ENCODE measurements at places on chromosomes 6 and 20.

DNA sequence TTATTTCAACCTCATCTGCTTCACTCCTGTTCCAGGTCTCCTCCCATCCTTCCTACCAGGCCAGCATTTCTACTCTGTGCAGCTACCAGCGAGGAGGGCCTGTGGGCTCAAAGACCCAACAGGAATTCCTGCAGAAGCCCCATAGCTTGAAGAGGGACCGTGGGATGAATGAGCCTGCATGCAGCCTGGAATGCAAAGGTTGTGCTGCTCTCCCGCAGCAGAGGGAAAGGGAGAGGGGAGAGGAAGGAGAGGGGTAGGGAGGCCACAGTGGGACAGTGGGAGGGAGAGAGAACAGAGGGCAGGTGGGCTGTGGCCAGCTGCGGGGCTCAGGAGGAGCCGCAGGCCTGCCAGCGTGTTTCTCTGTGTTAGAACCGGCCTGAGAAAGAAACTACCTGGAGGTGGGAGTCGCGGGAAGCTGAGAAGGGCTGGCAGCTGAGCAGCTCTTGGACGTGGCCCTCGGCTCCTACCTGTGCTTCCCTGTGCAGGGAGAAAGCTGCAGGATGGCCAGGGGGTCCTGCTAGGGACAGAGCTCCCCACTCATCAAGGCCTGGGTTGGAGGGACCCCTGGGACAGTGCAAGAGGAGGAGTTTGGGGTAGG, 66.1 kb upstream of the MLN start:
- DNase-seq = no peak

DNA sequence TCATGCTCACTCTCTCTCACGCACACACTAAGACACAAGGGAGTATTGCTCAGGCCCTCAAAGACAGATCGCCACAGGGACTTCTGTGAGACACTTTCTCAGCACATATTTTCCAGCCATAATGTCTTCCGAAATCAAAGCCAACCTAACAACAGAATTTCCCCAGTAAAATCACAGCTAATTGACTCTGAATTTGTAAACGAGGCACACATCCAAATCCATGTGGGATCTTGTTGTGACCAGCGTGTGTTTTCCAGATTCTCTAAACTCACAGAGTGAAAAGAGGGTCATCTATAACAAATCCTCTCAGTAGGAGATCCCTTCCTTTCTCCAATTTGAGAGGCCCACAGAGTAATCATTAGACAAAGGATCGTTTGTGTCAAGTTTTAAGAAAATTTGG, 280.4 kb downstream of the PACRG start:
- no peak for DNase-seq

- DNase-seq = no peak
These were observed 34.2 kb downstream of the JARID2 start for GRCh38 chr6:15280028-15280427.

DNA sequence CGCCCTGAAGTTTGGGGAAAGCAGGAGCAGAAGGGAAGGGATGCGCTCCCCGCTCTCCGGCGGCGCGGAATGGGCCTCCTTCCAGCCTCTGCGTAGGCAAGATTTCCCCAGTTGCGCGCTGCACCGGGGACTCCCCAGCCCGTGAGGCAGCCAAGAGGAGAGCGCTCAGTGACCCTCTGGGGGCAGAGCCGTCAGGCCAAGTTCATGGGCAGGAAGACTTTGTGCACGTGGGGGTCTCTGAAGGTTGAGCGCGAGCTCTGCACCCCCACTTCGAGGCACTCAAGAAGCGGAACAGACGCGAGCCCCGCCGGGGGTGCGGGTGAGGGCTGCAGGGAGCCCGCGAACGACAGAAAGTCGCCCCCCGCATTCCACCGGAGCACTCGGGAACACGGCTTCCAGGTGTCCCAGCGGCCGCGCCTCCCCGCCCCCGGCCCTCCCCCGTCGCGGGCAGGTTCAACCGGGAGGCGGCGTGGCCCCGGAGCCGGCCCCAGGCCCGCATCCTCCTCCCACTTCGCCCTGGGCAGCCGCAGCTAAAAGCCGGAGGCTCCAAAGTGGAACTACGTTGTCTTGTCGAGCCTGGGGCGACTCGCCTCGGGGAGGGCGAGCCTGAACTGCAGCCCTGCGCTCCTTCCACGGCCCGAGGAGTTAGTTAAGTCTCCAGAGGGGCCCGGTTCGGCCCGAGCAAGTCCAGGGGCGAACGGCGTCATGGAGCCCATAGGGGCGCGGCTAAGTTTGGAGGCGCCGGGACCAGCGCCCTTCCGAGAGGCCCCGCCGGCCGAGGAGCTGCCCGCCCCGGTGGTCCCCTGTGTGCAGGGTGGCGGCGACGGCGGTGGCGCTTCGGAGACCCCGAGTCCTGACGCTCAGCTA, at the start of gene PPP1R3G:
PPP1R3G (plus strand) TSS at position 561 of the 867 bp plus-strand sequence; CDS start at position 706, 145 bp downstream.
- DNase-seq = no peak

DNA sequence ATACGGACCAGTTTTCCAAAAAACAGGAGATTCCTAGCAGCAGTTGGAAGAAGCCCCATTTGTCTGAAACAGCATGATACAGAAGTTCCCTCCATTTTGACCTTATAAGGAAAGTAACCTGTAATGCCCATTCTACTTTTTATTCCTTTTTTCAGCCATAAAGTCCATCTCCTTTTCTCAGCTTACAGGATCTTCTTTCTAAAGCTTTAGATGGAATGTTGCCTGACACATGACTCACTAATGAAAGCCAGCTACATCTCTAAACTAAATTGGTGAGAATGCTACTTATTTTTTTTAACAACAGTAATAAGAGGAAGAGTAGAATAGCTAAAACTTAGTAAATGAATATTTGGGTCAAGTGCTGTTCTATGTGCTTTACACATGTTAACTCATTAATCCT, 234.1 kb downstream of the CDH26 start:
- no peak for DNase-seq

DNA sequence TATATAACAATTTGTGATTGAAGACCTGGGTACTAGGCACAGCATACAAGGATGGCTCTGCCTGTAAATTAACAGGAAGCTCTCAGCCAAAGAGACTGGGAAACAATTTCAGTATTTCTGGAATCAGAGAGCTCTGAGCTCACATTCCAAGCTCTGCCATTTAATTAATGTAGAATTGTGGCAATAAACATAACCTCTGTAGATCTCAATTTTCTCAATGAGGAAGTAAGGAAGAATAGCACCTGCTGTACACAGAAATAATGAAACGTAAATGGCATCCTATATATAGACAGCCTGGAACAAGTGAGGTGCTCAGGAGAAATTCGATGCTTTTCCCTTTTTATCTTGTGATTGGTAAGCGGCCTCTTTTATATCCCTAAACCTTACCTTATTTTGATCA, 538.5 kb upstream of the JAG1 start:
- DNase-seq = no peak

- DNase-seq = no peak
These were observed 7.0 kb upstream of the OR14J1 start for GRCh38 chr6:29294499-29294914.

Measured in activated T-cell treated with anti-CD3 and anti-CD28 coated beads for 1 hour (primary cell).